ENCODE measurements at places on chromosomes 13 and 19. TPM values are rescaled to one million over a fixed set of nuclear protein-coding genes. Genes with fewer than 3 reads are reported as not detected.

- no peak for DNase-seq
These were observed 9.2 kb upstream of the GRWD1 start for GRCh38 chr19:48436586-48436985.

- peak; percentile 54 for DNase-seq
These were observed 1.8 kb downstream of the FGF14 start for GRCh38 chr13:102399791-102400674.

GRCh38 chr13:25689539-25689938 lies 317.8 kb downstream of the ATP8A2 start:
- DNase-seq: no peak

- no peak for DNase-seq
These were observed 26.8 kb upstream of the ACOD1 start for GRCh38 chr13:76921516-76921915.

DNA sequence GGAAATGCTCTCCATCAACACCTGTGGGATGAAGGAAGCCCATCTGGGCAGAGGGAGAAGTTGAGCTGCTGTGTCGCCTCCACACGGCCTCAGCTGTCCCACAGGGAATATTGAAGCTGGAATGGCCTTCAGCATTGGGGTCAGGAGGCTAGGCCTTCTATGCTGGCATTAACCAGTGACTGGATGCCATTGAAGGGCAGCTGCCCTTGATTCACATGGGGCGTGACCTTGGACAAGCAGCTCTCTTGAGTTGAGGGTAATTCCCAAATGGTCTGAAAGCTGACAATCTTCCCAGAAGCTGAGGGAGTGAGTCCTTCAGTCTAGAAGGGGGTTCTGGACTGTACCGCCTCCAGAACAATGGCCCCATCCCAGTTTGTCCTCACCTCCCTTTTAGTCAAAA lies 6.7 kb downstream of the BCL3 start:
- peak; percentile 58 for DNase-seq

- DNase-seq: no peak
These were observed 1.2 kb downstream of the MAP1S start for GRCh38 chr19:17720440-17720839.

DNA sequence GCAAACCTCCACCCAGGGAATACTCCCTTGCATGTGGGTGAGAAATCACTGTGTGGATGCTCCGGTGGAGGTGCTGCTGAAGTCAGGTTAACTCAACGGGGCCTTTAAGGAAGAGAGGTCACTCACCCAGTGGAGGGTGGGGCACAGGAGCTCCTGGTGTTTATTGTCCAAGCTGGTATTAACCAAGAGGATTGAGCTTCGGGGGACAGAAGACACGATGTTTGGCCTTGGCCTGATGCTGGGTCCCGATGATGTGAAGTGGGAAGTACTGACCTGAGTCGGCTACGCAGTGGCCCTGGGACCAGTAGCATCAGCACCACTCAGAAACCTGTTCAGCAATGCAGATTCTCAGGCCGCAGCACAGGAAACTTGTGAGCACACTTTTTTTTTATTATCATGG lies 85.7 kb upstream of the WASF3 start:
- no peak for DNase-seq

DNA sequence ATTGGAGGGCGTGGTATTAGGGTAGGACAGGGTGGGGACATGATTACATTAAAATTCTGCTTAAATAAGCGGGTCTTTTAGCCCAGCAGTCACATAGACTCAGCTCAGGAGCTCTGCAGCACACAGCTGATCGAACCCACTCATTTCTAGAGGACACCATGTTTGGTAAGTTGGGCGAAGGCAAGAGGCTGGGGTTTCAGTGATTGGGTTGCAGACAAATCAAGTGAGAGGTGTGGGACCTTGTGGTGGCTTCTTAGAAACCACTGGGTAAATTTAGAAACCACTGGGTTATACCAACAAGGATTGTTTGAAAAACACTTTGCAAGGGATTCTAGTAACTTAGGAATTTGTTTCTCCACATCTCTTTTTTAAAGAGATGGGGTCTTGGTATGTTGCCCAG lies at the start of gene LEUTX:
LEUTX (plus strand) TSS at position 92 of the 400 bp plus-strand sequence; CDS start at position 159, 67 bp downstream.
- DNase-seq: no peak

GRCh38 chr19:36528921-36529518 lies 949 bp upstream of the ZNF260 start:
- no peak for DNase-seq

DNA sequence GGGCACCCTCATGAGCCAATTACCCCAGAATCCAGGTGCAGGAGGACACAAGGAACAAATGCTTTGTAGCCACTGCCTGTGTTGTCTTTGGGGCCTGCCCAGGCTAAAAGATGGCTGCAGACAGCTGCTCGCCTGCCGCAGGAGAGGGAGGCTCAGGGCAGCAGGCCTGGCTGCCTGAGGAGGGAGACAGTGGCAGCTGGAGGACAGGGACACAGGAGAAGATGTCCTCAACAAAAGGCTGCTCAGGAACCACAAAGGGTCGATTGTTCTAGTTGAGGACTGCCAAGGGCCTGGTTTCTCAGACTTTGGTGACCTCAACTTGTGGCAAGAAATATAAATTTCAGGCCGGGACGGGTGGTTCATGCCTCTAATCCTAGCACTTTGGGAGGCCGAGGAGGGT lies 7.6 kb downstream of the SIRT2 start:
- no peak for DNase-seq

GRCh38 chr13:50829896-50830295 lies 13.6 kb downstream of the DLEU7 start:
- no peak for DNase-seq

- no peak for DNase-seq
These were observed 324.9 kb downstream of the KCNRG start for GRCh38 chr13:50340146-50340545.

The GJA3 gene
- total RNA-seq: 17.9 TPM

The ZNF506 gene
- total RNA-seq: 9.8 TPM

The EFNB2 gene
- 9.6 TPM for total RNA-seq

The HRC gene
- total RNA-seq: 843 TPM

The ZNF667 gene
- 7.0 TPM for total RNA-seq

The AP1M1 gene
- total RNA-seq: 39.4 TPM

The SYNE4 gene
- 0.35 TPM for total RNA-seq

The ZNF835 gene
- total RNA-seq: 7.3 TPM

The ZNF578 gene
- total RNA-seq: 1.6 TPM

Measured in Right ventricle myocardium inferior (tissue), 1 donor.